ENCODE measurements at places on chromosomes 13 and 19. TPM values are rescaled to one million over a fixed set of nuclear protein-coding genes. Genes with fewer than 3 reads are reported as not detected.

DNA sequence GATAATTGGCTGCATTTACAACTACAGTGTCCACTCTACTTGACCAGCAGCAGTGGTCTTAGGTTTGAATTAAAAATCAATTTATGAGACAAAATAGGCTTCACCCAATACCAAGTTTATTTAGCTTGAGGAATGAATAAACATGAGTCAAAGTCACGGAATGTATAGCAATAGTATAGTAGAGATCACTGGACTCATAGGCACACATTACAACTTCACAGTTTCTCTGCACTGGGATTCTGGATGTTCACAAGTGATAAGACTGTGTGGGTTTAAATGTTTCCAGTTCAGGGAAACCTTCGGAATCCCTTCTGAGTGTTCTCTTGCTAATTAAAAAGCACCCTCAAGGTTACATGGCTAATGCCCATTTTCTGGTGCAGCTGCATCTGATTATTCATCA is 1064.9 kb downstream of the SLITRK5 start:
- H3K27me3 ChIP-seq: no peaks in the 10 kb centered on the region
- H3K36me3 ChIP-seq: no peaks in the 10 kb centered on the region
- DNase-seq: no peak
- no peak overlapping the region for H3K4me3 ChIP-seq
- H3K27ac ChIP-seq: no peak overlapping the region

- H3K4me3 ChIP-seq: no peak overlapping the region
- no peaks in the 10 kb centered on the region for H3K4me1 ChIP-seq
- DNase-seq: no peak
- no peaks in the 10 kb centered on the region for H3K27me3 ChIP-seq
Measured at GRCh38 chr13:30078059-30078458, 227.6 kb upstream of the UBL3 start.

- H3K4me1 ChIP-seq: no peaks in the 10 kb centered on the region
- H3K27me3 ChIP-seq: no peaks in the 10 kb centered on the region
- no peaks in the 10 kb centered on the region for H3K36me3 ChIP-seq
- no peak overlapping the region for H3K27ac ChIP-seq
- DNase-seq: no peak
Measured at GRCh38 chr13:111201304-111201940, 86.3 kb downstream of the ARHGEF7 start.

DNA sequence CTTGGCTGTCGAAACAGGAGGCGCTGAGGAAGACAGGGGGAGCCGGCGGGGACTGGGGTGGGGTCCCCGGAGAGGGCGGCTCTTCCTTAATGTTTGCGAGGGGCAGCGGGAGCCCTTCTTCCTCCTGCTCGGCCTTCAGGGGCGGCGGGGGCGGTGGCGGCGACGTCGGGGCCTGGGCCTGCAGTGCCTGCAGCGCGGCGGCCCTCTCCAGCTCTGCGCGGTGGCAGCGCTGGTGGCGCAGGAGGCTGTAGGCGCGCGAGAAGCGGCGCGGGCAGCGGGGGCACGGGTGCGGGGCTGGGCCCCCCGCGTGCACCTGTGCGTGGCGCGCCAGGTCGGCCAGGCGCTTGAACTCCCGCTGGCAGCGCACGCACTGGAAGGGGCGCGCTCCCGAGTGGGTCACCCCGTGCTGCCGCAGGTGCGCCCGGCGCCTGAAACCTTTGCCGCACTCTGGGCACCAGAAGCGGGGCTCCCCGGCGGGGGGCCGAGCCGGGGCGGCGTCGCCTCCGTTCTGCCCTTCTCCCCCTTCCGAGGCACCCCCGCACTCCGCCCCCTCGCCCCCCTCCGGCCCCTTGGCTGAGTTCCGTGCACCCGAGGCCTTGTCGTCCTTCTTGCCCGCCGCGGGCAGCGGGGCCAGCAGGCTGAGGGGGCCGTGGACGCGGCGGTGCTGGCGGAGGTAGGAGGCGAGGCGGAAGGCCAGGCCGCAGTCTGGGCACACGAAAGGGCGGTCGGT is 2.5 kb downstream of the ZNF579 start:
- DNase-seq: no peak
- no peak overlapping the region for H3K27ac ChIP-seq
- H3K36me3 ChIP-seq: no peaks in the 10 kb centered on the region
- no peak overlapping the region for H3K4me3 ChIP-seq

Gene SPTBN4
- total RNA-seq: 3.3 TPM

DNA sequence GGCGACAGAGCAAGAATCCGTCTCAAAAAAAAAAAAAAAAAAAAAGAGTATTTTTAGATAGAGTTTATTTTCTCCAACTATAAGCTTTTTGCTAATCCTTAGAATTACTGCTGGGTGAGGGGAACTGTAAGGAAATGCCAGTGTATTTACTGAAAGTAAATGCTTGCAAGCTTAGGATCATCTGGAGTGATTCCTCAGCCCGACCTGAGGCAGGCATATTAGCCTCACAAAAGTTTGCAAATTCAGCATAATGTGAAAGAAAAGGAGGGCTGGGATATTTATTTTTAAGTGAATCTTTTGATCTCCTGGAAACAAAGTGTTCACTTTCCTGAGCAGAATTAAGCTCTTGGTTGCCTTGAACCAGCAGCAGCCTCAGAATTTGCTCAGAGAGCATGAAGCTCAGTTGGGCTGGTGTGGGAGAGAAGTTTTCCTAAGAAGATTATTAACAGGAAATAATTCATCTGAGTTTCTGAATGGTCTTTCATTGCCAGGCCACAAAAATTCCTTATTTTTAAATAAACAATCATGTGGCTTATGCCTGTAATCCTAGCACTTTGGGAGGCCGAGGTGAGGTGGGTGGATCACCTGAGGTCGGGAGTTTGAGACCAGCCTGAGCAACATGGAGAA is 24.7 kb upstream of the SPATA13 start:
- no peak overlapping the region for H3K4me3 ChIP-seq
- no peaks in the 10 kb centered on the region for H3K27me3 ChIP-seq

- H3K27ac ChIP-seq: peak overlapping the region; percentile 82
- H3K27me3 ChIP-seq: no peaks in the 10 kb centered on the region
- no peaks in the 10 kb centered on the region for H3K36me3 ChIP-seq
- peak overlapping the region; percentile 93 for H3K4me3 ChIP-seq
- DNase-seq: no peak
- H3K4me1 ChIP-seq: peaks cover 3% of the 10 kb centered on the region
Measured at GRCh38 chr19:571566-571974, 826 bp upstream of the BSG start.

- no peak overlapping the region for H3K4me3 ChIP-seq
- no peaks in the 10 kb centered on the region for H3K36me3 ChIP-seq
- H3K4me1 ChIP-seq: no peaks in the 10 kb centered on the region
- H3K27ac ChIP-seq: no peak overlapping the region
- H3K27me3 ChIP-seq: no peaks in the 10 kb centered on the region
Measured at GRCh38 chr13:50955798-50956197, 46.2 kb downstream of the RNASEH2B start.

- H3K27me3 ChIP-seq: no peaks in the 10 kb centered on the region
- H3K27ac ChIP-seq: no peak overlapping the region
- no peak for DNase-seq
Measured at GRCh38 chr13:93172109-93172508, 54.5 kb upstream of the GPC6 start.

Gene SSC5D
- 5.0 TPM for total RNA-seq

Gene MPND
- 26.1 TPM for total RNA-seq

GRCh38 chr13:38875186-38875875 is 115.3 kb downstream of the STOML3 start:
- H3K27me3 ChIP-seq: no peaks in the 10 kb centered on the region
- no peak for DNase-seq
- no peak overlapping the region for H3K4me3 ChIP-seq
- no peaks in the 10 kb centered on the region for H3K36me3 ChIP-seq
- no peak overlapping the region for H3K27ac ChIP-seq

DNA sequence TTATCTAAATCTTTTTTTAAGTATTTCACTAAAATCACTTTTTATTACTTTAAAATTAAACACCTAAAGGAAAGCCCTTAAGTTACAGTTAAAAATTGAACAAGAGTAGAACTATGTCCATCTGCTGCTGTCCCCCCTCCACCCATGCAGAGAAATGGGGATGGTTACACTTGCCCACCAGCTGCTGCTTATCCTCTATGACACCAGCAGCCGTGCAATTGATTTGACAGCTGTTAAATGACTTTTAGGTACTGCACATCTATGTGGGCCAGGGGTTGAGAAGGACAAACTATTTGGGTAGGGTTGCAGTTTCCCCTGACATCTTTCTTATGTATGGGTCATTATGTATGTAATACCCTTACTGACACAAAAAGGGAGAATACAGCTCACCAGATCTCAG is 77.2 kb downstream of the TBC1D4 start:
- no peak for DNase-seq
- no peak overlapping the region for H3K4me3 ChIP-seq
- no peak overlapping the region for H3K27ac ChIP-seq
- no peaks in the 10 kb centered on the region for H3K4me1 ChIP-seq
- no peaks in the 10 kb centered on the region for H3K36me3 ChIP-seq
- H3K27me3 ChIP-seq: no peaks in the 10 kb centered on the region

Gene TNFSF13B
- total RNA-seq: 11.4 TPM

DNA sequence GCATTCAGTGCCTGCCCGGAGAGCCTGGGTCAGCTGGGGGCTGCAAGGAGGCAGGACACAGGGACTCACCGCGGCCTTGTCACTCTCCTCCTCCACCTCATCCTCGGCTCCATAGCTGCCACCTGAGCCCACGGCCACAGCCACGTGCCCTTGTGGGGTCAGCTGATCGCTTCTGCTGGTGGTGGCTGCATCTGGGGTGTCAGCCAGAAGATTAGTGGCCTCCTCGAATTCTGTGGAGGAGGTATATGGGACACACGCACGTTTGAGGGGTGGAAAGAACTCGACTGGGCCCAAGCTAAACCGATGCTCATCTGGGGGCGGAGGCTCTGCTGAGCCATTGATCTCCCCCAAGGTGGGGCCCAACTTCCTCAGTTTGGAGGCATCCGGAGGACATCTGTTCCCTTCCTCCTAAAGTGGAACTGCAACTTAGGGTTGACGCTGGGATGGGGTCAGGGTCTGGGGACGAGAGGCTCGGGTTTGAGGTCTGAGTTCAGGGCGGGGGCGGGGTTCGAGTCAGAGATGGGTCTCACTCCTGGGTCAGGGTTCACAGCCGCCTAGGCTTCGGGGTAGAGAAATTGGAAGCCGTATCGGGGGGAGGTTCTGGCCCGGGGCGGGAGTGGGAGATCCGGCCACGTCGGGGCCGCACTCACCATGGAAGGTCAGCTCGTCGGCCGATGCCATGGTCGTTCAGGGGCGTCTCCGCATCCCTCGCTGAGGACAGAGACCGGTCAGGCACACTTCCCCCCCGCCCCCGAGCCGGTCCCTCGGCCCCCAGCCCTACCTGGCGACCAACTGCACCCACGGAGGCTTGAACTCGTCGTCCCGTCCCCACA is 493 bp downstream of the YIPF2 start:
- peaks cover 16% of the 10 kb centered on the region for H3K4me1 ChIP-seq
- DNase-seq: no peak
- peak overlapping the region; percentile 88 for H3K4me3 ChIP-seq

Gene C3
- total RNA-seq: 548 TPM

Gene SLC10A2
- 5.0 TPM for total RNA-seq

DNA sequence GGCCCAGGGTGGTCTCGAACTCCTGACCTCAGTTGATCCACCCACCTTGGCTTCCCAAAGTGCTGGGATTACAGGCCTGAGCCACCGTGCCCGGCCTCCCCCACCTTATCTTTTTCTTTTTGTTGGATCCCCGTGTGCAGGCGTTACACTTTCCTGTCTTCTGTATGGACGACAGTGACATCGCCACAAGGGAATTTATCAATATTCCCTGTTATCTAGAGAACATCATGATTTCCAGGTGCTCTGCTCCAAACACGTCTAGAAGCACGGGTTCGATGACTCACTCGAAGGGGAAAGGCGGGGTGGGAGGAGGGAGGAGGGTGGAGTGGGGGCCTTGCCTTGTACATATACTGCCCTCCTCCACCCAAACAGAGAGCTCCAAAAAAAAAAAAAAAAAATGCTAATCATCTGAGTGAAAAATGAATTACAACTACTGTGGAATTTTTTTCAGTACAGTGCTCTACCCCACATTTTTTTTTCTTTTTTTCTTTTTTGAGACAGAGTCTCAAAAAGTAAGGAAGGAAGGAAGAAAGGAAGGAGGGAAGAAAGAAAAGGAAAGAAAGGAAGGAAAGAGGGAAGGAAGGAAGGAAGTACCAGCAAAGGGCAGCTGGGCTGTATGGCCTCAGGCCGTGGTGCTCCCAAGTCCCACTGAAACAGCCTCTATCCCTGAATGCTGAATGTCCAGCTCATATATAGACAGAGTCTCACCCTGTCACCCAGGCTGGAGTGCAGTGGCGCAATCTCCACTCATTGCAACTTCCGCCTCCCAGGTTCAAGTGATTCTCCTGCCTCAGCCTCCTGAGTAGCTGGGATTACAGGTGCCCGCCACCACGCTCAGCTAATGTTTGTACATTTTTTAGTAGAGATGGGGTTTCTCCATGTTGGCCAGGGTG is 36.8 kb downstream of the INSR start:
- H3K4me3 ChIP-seq: no peak overlapping the region
- no peaks in the 10 kb centered on the region for H3K36me3 ChIP-seq
- H3K27me3 ChIP-seq: no peaks in the 10 kb centered on the region
- peak overlapping the region; percentile 13 for H3K27ac ChIP-seq
- DNase-seq: no peak

DNA sequence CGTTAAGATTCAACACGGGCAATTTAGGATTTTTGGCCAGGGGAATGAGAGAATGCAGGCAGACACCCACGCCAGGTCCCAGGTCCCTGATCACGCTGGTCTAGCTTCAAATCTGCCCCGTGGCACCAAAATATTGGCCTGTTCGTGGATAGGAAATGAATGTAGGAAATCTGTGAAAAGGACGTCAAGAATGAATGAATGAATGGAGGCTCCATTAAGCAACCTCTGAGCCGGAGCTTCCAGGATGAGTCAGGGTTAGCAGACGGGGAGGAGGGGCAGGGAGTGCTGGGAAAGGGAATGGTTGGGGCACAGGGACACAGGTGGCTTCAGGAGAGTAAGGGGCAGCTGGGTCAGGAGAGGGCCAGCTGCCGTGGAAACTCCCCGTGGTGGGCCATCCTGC is 4.2 kb downstream of the SULT2B1 start:
- DNase-seq: peak; percentile 79
- H3K4me3 ChIP-seq: no peak overlapping the region
- H3K36me3 ChIP-seq: no peaks in the 10 kb centered on the region
- peak overlapping the region; percentile 60 for H3K27ac ChIP-seq

All from Peyer's patch (tissue), 4 donors.